ENCODE measurements at places on chromosomes 13 and 19.

- no peak for DNase-seq
These were observed 826.3 kb downstream of the SLITRK6 start for GRCh38 chr13:84972907-84973306.

DNA sequence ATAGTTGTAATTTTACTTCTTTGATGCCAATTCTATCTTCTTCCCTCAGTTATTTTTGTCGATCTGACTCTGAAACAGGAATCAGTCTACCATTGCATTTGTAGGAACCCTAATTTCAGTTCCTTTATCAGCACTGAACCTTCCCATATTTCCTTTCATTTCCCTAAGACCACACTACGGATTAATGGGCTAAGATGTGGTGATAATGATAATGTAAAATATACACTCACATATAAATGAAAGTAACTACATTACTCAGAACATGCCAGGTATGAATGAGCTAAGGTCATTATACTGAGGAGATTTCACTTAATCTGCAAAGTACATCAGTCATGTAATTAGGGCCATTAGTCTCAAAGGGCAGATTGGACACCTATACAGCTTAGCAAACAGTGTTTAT, 60.2 kb upstream of the RFC3 start:
- DNase-seq: no peak

- DNase-seq: no peak
These were observed 115.9 kb downstream of the DACH1 start for GRCh38 chr13:71751073-71751472.

DNA sequence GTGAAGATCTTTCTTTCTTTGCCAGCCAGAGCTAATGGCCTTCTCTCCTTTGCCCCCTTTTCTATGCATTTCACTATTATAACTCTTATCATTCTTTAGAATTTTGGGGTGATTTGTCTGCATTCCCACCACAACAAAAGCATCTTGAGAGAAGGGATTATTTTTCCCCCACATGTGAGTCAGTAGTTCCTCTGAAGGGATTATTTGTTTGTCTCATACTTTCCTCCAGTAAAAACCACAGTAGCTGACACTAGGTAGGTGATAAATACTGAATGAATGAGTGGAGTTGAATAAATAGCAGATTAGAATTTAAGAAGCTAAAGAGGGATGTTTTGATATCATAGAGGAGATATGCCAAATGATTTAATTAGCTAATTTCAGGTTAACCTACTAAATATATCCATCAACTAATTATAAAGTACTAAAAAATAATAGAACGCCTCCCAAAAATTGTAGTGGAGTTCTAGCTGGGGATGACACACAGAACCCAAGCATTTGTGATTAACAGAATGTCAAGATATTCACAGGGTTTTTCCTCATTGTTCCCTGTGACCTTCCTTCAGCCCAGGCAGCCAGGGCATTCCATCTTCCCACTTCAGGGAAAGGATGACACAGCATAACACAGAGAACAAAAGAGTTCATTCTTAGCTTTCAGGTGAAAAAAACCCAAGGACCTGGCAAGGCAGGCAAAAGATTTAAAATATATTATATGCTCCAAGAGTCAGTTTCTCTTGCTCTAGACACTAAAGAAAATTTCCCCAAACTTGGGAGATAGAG, 3.5 kb upstream of the TBC1D4 start:
- DNase-seq: no peak

GRCh38 chr13:97113231-97114001, 108.7 kb upstream of the MBNL2 start:
- DNase-seq: no peak

- DNase-seq: no peak
These were observed 417.9 kb downstream of the GPC5 start for GRCh38 chr13:91816263-91816807.

- no peak for DNase-seq
These were observed 12.1 kb upstream of the PEX11G start for GRCh38 chr19:7500811-7501450.

GRCh38 chr13:94705081-94706030, 7.0 kb downstream of the SOX21 start:
- DNase-seq: no peak

- DNase-seq: no peak
These were observed 111.2 kb downstream of the KLF5 start for GRCh38 chr13:73169971-73170370.

GRCh38 chr13:45943965-45944364, 92.4 kb upstream of the SIAH3 start:
- no peak for DNase-seq

DNA sequence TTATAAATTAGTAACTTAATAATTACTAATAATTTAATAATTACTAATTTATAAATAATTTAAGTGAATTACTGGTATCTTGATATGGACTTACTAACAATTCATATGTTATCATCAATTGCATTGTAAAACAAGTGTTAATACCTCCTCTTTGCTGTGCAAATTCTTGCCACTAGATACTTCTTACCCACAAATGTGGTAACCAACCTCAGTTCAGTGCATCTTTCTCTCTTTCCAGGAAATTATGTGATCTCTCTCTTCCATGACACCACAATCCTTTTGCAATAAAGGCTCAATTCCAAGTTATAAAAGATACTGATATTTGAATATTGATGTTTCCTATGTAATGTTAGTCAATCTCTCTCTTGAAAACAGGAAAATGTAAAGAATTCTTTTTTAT, 408.6 kb upstream of the MIR17HG start:
- no peak for DNase-seq

DNA sequence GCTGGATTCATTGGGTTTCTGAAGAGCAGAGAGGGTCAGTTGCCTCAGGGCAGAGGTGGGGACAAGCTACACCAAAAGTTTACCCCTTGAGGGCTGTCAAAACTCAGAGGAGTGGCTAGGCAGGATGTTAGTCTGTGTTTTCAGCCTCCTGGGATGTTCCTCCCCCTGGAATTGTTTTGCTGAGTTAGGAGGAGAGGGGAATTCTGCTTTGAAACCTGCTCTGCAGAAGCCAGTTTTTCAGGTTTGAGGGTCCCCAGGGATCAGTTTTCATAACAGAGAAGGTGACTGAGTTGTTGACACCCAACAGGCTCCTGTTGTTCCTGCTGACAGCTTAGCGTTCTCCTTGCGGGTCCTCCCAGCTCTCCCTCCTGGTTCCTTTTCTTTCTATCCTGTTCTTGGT, 121.9 kb upstream of the TMTC4 start:
- no peak for DNase-seq

- no peak for DNase-seq
These were observed 3.1 kb downstream of the CD320 start for GRCh38 chr19:8304841-8305621.

GRCh38 chr13:53648673-53649072, 620.1 kb downstream of the OLFM4 start:
- DNase-seq: no peak

DNA sequence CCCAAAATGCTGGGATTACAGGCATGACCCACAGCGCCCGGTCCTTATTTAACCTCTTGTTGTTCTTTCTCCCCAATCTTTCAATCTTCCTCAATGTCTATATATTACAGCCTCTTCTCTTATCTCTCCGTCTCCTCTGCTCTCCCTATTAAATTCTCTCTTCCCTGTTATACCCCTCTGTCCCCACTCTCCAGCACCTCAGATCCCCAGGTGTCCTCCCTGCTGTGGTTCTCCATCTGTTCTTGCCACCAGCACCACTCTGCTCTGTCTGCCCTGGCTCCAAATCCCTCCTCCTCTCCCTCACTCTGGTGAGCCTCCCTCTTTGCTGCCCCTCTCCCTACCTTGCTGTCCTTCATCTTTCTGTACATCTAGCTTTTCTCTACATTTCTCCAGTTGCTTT, 1.1 kb downstream of the ZNF600 start:
- DNase-seq: no peak

DNA sequence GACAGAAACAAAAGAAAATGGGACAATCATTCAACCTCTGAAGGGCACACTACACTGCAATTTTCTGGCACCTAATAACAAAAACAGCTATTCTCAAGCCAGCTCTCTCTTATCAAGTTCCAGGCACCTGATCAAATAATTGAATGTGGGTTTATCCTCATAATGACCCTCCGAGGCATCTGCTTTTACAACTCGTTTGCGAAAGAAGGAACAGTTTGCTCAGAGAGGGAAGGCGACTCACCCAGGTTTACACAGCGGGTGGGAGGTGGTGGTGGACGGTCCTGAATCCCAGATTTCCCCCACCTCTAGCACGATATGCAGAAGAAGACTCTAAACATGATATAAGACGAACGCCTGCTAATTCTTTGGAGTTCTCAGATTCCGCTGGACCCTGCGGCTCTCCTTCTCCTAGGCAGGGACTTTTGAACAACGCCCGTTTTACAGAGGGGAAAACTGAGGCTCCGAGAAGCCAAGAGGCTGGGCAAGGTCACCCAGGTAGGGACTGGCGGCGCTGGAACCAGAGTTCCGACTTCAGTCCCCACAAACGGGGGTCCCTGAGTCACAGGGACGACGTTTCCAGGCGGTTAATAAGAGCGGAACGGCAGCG, 641 bp downstream of the SGTA start:
- no peak for DNase-seq

- peak; percentile 81 for DNase-seq
These were observed 28.3 kb downstream of the ZNF507 start for GRCh38 chr19:32373585-32374295.

GRCh38 chr19:3512562-3513228, 6.6 kb downstream of the FZR1 start:
- no peak for DNase-seq

DNA sequence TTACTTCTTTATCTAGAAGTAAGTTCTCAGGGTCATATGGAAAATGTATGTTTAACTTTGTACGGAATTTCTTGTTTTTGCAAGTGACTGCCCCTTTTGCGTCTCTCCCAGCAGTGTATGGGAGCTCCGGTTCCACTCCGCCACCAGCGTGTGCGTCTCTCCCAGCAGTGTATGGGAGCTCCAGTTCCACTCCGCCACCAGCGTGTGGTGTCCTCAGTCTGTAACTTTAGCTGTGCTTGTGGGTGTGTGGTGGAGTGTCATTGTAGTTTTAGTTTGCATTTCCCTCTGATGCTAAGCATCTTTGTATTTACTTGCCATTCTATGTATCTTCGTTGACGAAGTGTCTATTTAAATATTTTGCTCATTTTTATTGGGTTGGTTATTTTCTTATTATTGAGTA, 2.4 kb downstream of the CUL4A start:
- no peak for DNase-seq

GRCh38 chr13:110416131-110417025, 109.3 kb downstream of the COL4A2 start:
- no peak for DNase-seq

- DNase-seq: no peak
These were observed 11.3 kb downstream of the DDX39A start for GRCh38 chr19:14407605-14408484.

DNA sequence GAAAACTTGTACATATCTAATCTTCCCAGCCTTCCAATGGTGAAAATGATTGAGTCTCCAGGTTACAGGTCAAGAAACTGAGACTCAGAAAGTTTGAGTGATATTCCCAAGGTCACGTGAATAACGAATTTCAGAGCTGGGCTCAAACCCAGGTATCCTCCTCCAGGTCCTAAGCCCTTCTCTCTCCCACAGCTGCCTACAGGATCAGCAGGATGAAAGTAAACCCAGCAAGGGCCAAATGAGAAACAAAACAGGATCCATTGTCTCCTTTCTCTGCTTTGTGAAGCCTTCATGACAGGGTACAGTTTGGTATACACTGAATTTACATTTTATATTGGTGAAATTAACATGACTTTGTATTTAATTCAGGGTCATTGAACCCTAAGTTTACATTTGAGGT, 208.1 kb downstream of the RBM26 start:
- DNase-seq: no peak

GRCh38 chr19:49938662-49939061, 9.4 kb upstream of the NUP62 start:
- no peak for DNase-seq

GRCh38 chr19:8655340-8655709, 24.9 kb downstream of the NFILZ start:
- no peak for DNase-seq

DNA sequence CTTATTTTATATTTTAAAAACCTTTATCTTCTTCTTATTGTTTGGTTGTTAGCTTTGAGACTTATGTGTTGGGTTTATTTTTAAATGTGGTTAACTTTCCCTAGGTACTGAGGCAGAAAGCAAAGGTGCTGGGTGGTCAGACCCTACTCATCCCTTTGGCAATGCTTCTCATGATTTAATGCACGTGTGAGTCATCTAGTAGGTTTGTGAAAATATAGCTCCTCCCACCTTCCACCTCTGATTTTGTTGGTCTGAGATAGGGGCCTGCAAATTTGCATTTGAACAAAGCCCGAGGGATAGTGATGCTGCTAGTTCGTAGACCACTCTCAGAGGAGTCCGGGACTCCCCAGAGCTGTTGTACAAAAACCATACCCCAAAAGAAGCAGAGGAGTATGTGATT, 771.3 kb upstream of the ARGLU1 start:
- no peak for DNase-seq

DNA sequence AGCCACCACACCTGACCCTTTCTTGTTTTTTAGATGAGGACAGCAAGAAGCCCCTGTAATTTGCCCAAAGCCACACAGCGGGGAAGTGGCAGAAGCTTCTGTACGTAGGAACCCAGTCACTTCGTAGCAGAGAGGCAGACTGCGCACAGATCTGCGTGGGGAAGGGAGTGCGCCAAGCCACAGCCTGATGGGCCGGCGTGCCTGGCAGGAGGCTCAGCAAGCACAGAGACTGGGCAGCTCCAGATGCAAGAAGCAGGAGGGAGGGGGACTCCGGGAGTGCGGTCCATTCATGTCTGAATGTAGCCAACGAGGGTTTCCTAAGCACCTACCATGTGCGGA, 347 bp upstream of the TJP3 start:
- DNase-seq: no peak

DNA sequence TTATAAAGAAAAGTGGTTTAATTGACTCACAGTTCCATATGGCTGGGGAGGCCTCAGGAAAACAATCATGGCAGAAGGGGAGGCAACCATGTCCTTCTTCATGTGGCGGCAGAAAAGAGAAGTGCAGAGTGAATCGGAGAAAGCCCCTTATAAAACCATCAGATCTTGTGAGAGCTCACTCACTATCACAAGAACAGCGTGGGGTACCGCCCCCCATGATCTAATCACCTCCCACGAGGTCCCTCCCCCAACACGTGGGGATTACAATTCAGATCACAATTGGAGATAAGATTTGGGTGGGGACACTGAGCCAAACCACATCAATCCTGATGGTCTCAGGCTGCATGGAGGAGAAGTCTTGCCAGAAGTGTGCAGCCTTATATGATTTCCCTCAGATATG, 26.0 kb downstream of the TM9SF2 start:
- no peak for DNase-seq

DNA sequence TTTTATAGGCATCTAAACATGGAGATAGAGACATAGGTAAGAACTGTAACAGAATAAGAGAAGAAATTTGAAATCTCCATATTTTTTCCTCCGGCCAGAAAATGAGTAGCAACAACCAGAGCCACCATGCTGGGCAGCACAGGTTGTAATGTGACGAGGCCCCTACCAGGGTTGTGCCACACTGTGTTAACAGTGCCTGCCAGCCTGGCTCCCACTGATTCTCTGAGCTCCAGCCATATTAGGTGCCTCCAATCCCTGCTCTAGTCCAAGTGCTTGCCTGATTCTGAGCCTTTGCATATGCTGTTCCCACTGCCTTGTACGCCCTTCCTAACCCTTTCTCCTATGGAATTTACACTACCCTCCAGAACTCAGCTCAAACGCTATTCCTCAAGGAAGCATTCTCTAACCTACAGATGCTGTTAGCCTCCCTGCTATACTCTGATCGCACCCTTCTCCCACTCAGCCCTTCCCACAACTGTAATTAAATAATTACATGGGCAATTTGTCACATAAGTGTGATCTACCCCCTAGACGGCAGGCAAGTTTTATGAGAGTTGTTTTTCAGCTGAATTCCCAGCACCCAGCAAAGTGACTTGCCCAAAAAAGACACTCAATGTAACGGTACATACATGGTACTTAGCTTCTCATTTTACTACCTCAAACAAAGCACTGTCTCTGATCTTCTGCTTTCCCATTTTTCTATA, 37.6 kb upstream of the STARD13 start:
- no peak for DNase-seq

All from foreskin melanocyte (primary cell).